HuH-7 (cell line): ENCODE measurements at places on chromosomes 11 and 22.

GRCh38 chr11:35412285-35412684, 7.1 kb downstream of the SLC1A2 start:
- DNase-seq, result peak; percentile 52

DNA sequence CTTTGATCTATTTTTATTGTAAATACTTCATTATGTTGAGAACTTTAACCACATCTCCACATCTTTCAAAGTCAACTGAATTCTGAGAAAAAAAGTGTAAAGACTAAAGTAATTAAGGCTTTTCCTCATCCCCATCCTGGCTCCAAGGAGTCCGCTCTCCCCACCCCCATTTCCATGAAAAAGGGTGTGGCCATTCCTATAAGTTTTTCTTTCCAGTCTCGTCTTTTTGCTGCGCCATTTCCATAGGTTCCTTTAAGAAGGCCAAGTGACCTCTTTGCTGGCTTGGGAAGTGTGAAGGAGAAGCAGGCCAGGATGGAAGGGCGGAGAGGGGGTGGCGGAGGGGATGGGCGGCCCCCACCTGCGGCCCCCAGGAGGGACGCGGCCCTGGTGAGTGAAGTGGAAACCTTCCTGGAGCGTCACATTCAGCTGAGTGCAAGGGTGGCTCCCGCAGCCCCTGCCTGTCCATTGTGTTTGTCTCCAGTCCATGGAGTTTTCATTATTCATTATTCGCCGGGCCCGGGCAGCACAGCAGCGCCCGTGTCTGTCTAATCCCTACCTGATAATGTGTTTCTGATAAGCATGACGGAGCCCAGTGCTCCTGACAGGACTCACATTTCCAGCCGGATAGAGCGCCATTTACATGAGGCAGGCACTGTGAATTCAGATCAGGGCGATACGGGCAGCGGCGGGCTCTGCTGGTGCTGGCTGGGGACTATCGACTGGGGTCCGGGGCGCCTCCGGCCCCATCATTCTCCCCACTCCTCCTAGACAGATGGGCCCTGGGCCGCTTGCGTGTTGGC, 739.8 kb downstream of the OPCML start:
- no peak for DNase-seq

DNA sequence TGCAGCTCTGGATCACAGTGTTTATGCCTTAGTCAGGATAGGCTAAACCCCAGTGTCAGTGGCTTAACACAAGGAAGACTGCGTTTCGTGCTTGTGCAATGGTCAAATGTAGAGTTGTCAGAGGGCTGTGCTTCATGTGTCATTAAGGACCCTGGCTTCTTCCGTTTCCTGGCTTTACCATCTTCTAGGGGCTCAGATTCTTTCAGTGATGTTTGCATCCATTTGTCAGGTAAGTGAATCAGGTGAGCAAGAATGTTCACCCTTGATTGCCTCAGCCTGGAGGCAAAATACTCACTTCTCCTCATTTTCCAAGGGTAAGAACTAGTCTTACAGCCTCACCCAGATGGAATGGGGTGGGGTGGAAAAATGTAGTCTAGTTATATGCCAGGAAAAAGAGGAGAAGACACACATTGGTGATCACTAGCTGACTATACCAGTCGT, 20.5 kb upstream of the AMOTL1 start:
- no peak for DNase-seq

DNA sequence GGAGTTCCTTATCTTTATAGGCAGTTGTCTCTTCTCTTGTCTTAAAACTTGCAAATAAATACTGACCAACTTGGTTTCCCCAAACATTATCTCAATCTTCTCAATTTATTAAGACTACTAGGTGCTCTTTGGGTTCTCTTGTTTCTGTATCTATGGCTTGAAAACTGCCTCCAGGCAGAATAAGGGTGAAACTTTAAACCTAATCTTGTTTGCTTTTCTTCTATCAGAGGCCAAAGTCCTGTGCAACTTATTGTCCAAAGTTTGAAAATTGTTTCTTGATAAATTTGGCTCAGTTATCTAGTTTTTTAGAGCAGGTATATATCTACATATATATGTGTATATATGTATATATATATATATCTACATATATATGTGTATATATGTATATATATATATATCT, 110.1 kb upstream of the ANO5 start:
- DNase-seq, result no peak

DNA sequence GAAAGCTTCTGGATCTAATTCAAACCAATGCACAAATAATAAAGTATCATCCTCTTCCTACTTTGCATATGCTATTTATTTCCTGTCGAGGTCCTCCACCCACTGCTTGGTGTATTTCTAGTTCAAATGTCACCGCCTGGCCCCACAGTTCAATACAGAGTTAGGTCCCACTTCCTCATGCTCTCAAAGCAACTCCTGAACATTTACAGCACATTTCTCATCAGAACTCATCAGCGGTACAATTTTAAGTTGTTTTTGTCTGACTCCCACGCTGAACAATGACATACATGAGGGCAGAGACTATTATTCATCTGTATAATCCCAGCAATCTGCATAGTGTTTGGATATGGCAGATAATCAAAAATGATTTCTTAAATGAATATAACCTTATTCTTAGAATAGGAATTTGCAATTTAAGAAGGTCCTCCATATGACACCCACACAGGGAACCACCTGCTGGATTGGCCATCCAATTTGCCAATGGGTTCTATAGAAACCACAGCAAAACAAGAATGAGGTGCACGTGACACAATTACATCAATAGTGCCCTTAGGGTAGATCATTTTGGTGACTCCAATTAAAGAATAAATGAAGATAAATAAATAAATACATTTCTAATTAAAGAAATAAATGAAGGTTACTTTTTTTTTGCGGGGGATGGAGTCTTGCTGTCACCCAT, 54.2 kb downstream of the SLC25A17 start:
- no peak for DNase-seq
